ENCODE measurements at places on chromosomes 7 and 10.

GRCh38 chr7:123798532-123799188 is 46.3 kb upstream of the HYAL4 start:
- no peak for DNase-seq

DNA sequence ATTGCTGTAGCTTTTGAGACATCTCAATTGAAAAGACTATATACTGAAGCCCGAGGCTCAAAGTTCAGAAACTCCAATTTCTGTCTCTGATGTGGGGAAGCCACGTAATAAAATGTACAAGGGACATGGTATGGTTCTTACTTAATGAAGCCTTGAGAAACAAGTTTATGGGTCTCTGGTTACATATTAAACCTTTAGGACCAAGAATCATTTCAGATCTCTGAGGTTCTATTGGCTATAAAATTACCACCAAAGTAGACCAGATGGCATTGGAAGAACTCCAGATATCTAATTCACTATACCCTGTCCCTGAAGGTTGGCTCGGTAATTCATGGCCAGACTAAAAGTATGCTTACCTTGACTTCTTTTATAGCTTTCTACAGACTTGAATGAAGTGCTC is 23.7 kb downstream of the STAMBPL1 start:
- no peak for DNase-seq

GRCh38 chr7:113176836-113177235 is 58.5 kb upstream of the SMIM30 start:
- no peak for DNase-seq

- no peak for DNase-seq
Observed at GRCh38 chr10:24723386-24723787, 300 bp downstream of the ARHGAP21 start.

GRCh38 chr7:151626422-151627115 is 106.9 kb upstream of the RHEB start:
- DNase-seq: peak; percentile 16

GRCh38 chr10:74165530-74165901 is 14.5 kb downstream of the ADK start:
- DNase-seq: no peak

DNA sequence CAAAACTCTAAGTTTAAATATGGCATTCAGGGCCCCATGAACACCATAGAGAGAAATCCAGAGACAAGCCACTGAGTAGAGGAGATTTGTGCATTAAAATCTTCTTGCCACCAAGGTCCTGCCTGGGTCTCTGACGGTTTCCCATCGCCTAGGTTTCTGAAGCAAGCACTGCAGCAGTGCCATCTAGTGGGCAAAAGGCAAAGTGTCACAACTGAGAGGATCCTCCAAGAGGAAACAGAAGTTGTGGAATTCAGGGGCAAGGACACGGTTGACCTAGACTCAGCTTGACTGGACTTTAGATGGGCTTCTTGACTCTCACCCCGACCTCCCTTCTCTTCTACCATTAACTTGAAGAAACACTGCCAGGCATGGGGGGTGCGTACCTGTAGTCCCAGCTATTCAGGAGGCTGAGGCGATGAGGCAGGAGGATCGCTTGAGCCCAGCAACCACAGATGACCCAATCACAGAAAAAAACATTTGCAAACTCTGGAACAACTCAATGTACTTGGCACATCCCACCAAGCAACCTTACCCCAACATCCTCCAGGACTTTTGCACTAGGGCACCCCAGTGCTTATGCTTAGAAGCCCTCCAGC is 604.1 kb downstream of the GALNT17 start:
- DNase-seq: peak; percentile 50

- DNase-seq: no peak
Observed at GRCh38 chr7:55177589-55178261, 158.9 kb downstream of the EGFR start.

GRCh38 chr10:103470761-103471653 is 8.0 kb downstream of the CALHM3 start:
- peak; percentile 88 for DNase-seq
